Activated T-cell treated with anti-CD3 and anti-CD28 coated beads for 1 hour (primary cell): ENCODE measurements at places on chromosomes 4 and X.

DNA sequence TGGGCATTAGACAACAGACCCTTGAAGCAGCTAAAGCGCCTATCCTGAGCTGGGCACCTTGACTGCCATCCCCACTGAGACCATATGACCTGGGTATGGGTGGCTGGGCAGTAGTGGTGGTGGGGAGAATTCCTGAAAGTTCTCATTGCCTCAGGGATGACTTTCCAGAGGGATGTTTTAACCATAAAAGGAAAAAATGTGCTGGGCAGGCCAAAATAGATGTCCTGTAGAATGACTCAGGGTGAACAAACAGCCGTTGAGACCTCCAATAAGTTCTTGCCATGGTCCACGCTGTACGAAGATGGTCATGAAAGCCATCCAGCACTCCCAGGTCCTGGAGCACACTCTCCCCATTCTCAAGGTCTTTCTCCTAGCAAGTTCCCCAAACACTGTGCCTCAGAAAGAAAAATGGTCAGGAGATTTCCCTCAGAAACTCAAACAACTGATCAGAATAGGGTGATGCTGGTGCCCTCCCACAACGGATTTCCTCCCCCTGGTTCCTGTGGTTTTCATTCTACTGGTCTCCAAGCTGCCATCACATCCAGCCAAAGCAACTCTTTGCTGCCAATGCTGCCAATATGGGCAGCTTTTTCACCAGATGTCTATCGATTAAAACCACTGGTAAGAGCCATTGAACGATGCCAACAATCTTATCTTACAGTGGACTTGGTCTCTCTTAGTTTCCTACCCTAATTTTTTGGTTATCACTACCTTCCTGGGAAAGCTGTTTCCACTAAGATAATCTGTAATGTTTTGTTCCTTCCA, 11.2 kb downstream of the CDKN2AIP start:
- DNase-seq = no peak

GRCh38 chr4:177033135-177033534, 240.4 kb upstream of the VEGFC start:
- no peak for DNase-seq

GRCh38 chr4:23516716-23517115, 373.1 kb downstream of the PPARGC1A start:
- no peak for DNase-seq

DNA sequence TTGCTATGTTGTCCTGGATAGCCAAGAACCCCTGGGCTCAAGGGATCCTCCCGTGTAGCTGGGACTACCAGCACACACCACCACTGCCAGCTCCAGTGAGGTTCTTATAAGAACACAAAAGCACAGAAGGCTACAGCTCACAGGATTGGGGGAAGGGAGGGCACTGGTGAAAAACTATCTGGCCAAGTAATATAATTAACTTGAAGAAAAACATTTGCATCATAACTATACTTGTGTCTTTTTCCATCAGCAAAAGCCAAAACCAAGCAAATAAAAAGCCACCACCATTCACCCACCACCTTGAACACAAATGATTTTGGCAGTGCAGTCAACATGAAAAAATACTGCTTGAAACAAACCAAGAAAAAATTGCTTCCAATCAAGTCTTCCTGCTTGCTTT, 188.2 kb downstream of the MAML3 start:
- DNase-seq = no peak

DNA sequence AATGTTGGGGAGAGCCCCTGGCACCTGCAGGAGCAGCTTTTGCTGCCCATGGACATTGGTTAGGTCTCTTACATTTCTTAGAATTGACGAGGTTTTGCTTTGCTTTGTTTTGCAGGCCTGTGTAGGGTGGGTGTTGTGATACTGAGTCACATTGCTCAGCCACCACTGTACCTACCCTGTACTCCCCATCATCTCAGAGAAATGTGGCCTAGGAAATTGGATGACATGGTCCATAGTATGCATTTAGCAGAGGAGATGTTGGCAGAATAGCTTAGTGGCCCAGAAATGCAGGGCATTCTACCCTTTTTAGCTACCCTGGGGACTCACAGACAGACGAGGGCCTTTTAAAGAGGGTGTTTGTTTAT, 43.7 kb downstream of the IL21 start:
- DNase-seq = no peak

- no peak for DNase-seq
These were observed 308.3 kb downstream of the BMPR1B start for GRCh38 chr4:95066050-95066449.

DNA sequence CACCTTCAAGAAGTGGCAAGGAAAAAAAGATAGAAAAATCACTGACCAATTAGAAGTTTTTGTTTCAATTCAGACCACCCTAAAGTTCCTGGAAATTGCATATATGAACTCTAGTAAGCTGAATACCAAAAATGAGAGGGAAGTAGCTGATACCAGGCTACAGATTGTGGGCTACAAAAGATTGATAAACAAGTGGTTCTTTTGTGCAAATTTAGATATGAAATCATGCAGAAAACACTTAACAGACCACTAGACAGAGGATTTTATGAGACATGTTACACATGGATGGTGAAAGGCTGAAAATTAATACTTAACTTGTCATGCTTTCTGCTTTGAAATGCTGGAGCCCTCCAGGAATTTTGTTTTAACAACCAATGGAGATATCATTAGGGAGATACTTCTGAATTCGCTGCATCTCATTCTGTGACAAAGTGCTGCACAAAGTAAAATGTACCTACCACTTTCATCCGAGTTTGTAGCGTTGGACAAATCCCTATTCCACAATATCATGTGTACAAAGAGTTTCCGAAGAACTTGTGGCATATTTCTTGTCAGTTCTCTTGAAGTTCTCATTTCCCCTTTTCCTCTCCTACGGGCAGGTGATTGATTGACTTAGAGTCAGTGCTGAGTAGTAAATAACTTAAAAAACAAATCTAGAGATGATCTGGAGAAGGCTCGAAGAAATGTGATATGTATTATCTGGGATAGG, 235.0 kb downstream of the PALLD start:
- DNase-seq = no peak

- no peak for DNase-seq
These were observed at the start of gene SMIM10 for GRCh38 chrX:134990801-134991481. SMIM10 (plus strand) TSS chrX:134990991; CDS start chrX:134991096, 105 bp downstream.

- no peak for DNase-seq
These were observed 58.9 kb downstream of the FBXO8 start for GRCh38 chr4:174224550-174224949.

GRCh38 chr4:83110223-83110945, 4.1 kb downstream of the PLAC8 start:
- peak; percentile 81 for DNase-seq

GRCh38 chrX:109672239-109672638, 47.3 kb upstream of the KCNE5 start:
- DNase-seq = no peak

DNA sequence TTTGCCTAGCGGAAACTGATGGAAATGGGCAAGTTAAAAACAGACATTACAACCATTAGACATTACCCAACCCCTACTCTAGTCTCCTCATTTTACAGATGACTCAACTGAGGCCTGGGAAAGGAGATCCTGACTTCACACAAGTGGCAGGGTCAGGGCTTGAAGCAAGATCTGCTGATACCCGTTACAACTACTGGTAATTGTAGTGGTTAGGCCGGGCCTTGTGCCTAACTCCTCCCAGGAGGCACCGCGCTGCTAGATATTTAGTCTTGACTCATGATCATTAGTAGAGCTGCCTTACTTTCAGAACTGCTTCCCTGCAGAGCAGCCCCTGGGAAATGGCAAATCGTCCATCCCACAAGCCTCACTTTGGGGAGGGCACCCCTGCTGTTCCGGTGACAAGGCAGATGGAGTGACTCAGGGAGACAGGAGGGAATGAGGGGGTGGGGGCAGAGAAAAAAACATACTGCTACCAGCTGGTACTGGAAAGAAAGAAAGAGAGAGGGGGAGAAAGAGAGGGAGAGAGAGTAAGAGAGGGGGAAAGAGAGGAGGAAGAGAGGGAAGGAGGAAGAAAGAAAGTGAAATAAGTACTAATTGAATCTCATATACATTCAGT, 12.2 kb downstream of the ARHGEF6 start:
- DNase-seq = no peak

DNA sequence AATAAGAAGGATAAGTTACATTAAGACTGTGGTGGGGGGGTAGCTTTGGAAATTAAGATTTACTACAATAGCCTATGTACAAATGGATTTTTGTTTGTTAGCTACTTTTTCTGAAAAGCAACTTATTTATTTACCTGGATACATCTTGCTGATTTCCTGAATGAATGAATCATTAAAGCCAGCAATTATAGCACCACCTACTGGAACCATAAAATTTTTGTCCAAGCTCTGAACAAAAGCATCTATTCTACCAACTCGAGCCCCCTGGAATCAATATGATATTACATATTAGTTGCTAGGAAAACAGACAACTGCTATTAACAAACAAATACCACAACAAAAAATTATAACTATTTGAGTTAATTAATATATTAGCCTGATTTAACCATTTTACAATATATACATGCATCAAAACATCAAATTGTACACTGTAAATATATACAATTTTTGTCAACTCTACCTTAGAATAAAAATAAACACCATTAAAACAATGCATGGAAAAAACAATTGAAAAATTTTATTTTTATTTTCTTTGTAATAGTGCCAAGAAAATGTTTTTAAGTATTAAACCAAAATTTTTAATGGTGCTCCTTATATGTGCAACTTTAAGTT, 15.3 kb downstream of the SEPSECS start:
- DNase-seq = no peak

GRCh38 chr4:574346-575161, 1.5 kb downstream of the TMEM271 start:
- no peak for DNase-seq

GRCh38 chrX:11461201-11462001, 168.2 kb downstream of the AMELX start:
- no peak for DNase-seq

- DNase-seq = no peak
These were observed 370 bp downstream of the ALB start for GRCh38 chr4:73404457-73404856.

- no peak for DNase-seq
These were observed 139.7 kb upstream of the GLRA2 start for GRCh38 chrX:14389682-14390081.

GRCh38 chrX:153888344-153888743, 2.4 kb upstream of the L1CAM start:
- no peak for DNase-seq

- no peak for DNase-seq
These were observed 8.9 kb downstream of the MSANTD1 start for GRCh38 chr4:3257556-3258482.

GRCh38 chr4:42302348-42302747, 94.9 kb upstream of the SHISA3 start:
- no peak for DNase-seq

GRCh38 chr4:158999166-158999682, 103.7 kb upstream of the RAPGEF2 start:
- no peak for DNase-seq

DNA sequence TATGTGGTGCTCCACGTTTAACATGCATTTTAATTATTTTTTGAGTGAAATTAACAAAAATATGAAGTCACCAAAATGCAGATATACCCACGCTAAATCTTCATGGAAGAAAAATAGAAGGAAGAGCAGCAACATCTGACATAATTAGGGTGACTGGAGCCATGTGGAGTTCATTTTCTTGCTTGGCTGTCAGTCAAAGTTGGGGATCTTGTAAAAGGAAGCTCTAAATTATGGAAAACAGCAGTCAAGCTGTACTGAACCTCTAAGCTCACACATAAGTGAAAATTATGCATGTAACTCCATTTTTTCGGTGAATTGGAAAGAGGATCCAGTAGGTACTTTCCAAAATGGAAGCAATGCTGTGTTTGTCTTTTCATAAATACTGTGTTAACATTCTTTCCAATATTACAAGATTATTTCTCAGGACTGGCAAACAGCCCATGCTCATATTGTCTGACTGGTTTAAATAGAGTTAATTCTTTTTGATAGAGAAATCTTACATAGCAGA, 9.7 kb upstream of the PDGFC start:
- no peak for DNase-seq
